Activated T-helper 9 cell treated with anti-CD3 and anti-CD28 coated beads, Interleukin-2, amount 50 U/mL, for 16 hours (primary cell): ENCODE measurements at places on chromosomes 3 and 15.

GRCh38 chr3:130725746-130726145 lies 20.9 kb downstream of the PIK3R4 start:
- no peak for DNase-seq

DNA sequence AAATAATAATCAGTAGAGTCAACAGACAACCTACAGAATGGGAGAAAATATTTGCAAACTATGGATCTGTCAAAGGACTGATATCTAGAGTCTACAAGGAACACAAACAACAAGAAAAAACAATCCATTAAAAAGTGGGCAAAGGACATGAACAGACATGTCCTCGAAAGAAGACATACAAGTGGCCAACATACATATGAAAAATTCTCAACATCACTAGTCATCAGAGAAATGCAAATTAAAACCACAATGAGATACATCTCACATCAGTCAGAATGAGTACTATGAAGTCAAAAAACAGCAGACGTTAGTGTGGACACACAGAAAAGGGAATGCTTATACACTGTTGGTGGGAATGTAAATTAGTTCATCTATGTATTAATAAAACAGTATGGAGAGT lies 33.7 kb downstream of the SLC2A2 start:
- no peak for DNase-seq

- no peak for DNase-seq
These were observed 31.8 kb downstream of the SLC7A14 start for GRCh38 chr3:170553788-170554757.

DNA sequence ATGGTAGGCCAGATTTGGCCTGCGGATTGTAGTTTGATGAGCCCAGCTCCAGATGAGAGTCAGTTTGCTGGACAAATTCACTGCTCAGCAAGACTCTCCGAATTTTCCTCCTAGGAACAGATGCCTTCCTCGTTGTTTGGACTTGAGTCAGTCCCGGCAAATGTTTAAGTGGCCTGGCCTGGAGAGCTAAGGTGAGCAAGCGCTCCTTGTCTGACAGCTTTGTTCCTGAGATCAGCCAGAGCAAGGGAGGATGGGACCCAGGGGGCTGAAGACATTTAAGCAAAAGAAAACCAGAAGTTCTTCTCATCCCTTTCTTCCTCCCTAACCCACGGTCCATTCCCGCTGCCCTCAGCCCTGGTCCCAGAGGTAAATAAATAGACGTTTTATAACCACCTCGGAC lies 40.3 kb downstream of the POLR2M start:
- DNase-seq, result no peak

- no peak for DNase-seq
These were observed 19.9 kb downstream of the ITPR1 start for GRCh38 chr3:4512895-4513616.

- no peak for DNase-seq
These were observed 14.6 kb upstream of the RAMAC start for GRCh38 chr15:82971218-82971984.

GRCh38 chr3:60603860-60604259 lies 647.4 kb downstream of the FHIT start:
- DNase-seq, result no peak

- no peak for DNase-seq
These were observed 569.0 kb downstream of the TUSC7 start for GRCh38 chr3:117278424-117279190.

DNA sequence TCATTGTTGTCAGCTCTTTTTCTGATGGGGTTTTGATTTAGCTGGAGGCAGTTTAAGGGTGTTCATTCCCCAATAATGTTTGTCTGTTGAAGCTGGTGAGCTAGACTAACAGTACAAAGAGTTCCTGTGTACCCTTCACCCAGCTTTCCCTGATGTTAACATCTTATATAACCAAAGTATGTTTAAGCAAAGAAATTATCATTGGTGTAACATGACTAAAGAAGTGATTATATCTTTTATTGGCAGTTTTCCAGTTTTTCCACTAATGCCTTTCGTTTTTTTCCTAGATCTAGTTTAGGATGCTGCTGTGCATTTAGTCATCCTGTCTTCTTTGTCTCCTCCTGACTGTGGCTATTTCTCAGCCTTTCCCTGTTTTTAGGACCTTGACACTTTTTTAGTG lies 165.6 kb downstream of the LPP start:
- no peak for DNase-seq

GRCh38 chr3:129409541-129409940 lies 18.9 kb downstream of the EFCAB12 start:
- DNase-seq, result no peak

- no peak for DNase-seq
These were observed 17.3 kb downstream of the FAIM start for GRCh38 chr3:138625707-138626365.

DNA sequence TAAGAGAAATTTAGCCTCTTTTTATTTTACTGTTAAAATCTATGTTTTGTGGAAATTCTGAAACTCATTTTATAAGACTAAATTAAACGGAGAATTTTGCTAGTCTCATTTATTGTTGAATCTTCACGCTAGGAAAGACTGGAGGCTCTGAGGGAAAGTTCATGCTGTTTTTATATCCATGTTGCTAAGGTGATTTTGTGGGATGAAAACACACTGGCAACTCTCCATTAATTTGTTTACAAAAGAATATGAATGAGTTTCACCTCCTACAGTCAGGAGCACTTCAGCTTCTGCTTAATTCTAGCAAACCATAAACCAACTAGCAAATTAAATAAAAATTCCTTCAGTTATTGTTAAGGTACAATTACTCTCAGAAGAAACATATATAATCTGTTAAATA lies 195.4 kb downstream of the RAP2B start:
- DNase-seq, result no peak
